ENCODE measurements at places on chromosomes 2 and 18. TPM values are rescaled to one million over a fixed set of nuclear protein-coding genes. Genes with fewer than 3 reads are reported as not detected.

- no peak overlapping the region for H3K27ac ChIP-seq
- H3K4me3 ChIP-seq, result no peak overlapping the region
- H3K4me1 ChIP-seq, result peaks cover 10% of the 10 kb centered on the region
- no peak for DNase-seq
Observed at GRCh38 chr2:149601141-149601796, 13.7 kb upstream of the MMADHC start.

- DNase-seq, result no peak
- H3K4me3 ChIP-seq, result peak overlapping the region; percentile 99
- H3K36me3 ChIP-seq, result peaks cover 14% of the 10 kb centered on the region
- peak overlapping the region; percentile 98 for H3K27ac ChIP-seq
Observed at GRCh38 chr18:35343488-35343935, 708 bp downstream of the ZNF24 start.

- H3K36me3 ChIP-seq, result no peaks in the 10 kb centered on the region
- no peak for DNase-seq
- H3K27ac ChIP-seq, result no peak overlapping the region
- H3K27me3 ChIP-seq, result no peaks in the 10 kb centered on the region
- H3K4me1 ChIP-seq, result no peaks in the 10 kb centered on the region
- no peak overlapping the region for H3K4me3 ChIP-seq
Observed at GRCh38 chr18:2050702-2051201, 520.6 kb downstream of the METTL4 start.

- DNase-seq, result peak; percentile 25
- peaks cover 13% of the 10 kb centered on the region for H3K27me3 ChIP-seq
- peak overlapping the region; percentile 96 for H3K4me3 ChIP-seq
- peak overlapping the region; percentile 95 for H3K27ac ChIP-seq
Observed at GRCh38 chr2:99489063-99489760, 605 bp downstream of the REV1 start.

DNA sequence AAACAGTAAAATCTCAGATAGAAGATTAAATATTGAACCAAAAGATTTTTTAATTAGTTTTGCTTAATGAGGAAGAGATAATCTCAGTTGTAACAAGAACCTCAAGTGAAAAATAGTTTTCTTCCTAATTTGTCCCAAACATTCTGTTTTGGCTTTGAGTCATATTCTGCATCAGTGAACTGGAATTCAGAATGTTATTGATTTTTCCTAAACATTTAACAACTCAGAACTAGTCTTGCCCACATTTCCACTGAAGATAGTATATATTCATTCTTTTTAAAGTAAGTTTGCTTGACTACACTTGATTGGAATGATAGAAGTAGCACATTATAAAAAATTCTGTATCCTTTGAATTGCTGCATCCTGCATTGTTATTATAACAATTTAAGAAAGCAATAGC, 85.7 kb upstream of the UGP2 start:
- H3K27ac ChIP-seq, result no peak overlapping the region
- no peak overlapping the region for H3K4me3 ChIP-seq
- no peaks in the 10 kb centered on the region for H3K27me3 ChIP-seq
- no peak for DNase-seq
- no peaks in the 10 kb centered on the region for H3K4me1 ChIP-seq
- H3K36me3 ChIP-seq, result no peaks in the 10 kb centered on the region

DNA sequence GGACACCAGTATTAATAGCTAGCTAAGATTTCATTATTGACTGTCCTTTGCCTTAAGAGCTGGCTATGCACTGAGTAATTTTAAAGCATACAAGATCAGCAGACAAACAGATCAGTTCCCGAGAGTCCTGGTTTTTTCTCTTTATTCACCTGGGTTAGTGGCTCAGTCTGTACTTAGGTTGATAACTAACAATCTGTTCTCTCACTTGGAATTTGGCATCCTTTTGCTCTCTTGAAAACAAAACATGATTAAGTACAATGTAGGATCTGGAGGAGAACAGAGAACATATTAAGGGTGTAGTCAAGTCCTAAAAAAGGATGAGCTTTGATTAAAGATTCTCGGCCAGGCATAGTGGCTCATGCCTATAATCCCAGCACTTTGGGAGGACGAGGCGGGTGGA, 16.6 kb downstream of the ARPC2 start:
- no peaks in the 10 kb centered on the region for H3K27me3 ChIP-seq
- H3K4me3 ChIP-seq, result no peak overlapping the region
- no peak for DNase-seq

DNA sequence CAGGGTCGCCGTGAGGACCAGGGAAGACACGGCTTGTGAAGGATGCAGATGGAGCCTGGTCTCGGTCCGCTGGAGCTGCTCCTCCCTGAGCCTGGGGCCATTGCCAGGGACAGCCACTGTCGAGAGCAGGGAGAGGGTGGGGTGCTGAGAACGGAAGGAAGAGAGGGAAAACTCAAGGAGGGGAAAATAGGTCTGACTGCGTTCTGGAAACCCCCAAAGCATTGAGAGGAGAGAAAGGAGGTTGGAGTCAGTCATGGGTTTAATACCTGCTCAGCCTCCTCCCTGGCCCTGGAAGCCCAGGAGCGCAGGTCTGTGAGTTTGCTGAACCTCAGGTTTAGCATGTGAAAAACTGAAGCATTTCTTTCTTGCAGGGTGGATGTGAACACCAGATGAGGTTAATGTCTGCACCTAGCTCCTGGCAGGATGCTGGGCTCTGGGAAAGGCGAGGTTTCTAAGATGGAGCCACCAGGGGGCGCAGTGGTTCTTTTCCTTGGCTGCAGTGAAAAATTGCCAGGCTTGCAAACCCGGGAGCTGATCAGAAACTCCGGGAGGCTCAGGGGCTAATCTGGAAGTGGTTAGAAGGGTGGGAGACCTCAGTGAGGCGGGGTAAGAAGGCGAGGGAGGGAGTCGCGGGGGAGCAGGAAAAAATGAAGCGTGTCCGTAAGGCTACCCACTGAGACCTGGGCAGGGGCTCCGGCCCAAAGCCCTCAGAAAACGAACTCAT, 33.6 kb upstream of the RNF149 start:
- peak; percentile 65 for DNase-seq
- no peak overlapping the region for H3K4me3 ChIP-seq
- no peaks in the 10 kb centered on the region for H3K36me3 ChIP-seq
- H3K27me3 ChIP-seq, result no peaks in the 10 kb centered on the region

- peaks cover 29% of the 10 kb centered on the region for H3K4me1 ChIP-seq
- no peak overlapping the region for H3K27ac ChIP-seq
- peaks cover 42% of the 10 kb centered on the region for H3K27me3 ChIP-seq
- no peak overlapping the region for H3K4me3 ChIP-seq
Observed at GRCh38 chr18:58449464-58449863, 179.4 kb downstream of the ALPK2 start.

DNA sequence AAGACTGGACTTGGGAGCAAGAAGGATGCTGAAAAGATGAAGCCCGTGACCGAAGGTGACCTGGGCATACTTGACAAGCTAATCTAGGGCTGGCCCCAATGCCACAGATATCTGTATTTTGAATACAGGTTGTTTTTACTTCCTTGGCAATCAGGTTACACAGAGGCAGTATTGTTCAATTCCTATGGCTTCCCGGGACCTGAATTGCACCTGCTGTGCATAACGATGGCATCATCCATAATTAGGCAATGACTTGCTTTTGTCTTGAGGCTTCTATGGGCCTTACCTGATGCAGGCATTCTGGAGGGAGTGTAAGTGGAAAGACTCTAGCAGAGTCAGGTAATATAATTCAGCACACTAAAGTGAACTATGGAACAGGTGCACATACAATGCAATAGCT, 60.6 kb upstream of the CUL3 start:
- H3K4me3 ChIP-seq, result no peak overlapping the region
- H3K27ac ChIP-seq, result no peak overlapping the region
- no peaks in the 10 kb centered on the region for H3K36me3 ChIP-seq
- H3K4me1 ChIP-seq, result peaks cover 2% of the 10 kb centered on the region

- no peak for DNase-seq
- no peaks in the 10 kb centered on the region for H3K27me3 ChIP-seq
- H3K4me1 ChIP-seq, result no peaks in the 10 kb centered on the region
- no peak overlapping the region for H3K4me3 ChIP-seq
Observed at GRCh38 chr18:36895606-36896005, 66.7 kb downstream of the KIAA1328 start.

- DNase-seq, result no peak
- H3K27ac ChIP-seq, result no peak overlapping the region
- no peaks in the 10 kb centered on the region for H3K27me3 ChIP-seq
Observed at GRCh38 chr2:221999717-222000116, 299.1 kb downstream of the PAX3 start.

- H3K4me1 ChIP-seq, result peaks cover 2% of the 10 kb centered on the region
- H3K27me3 ChIP-seq, result peaks cover 8% of the 10 kb centered on the region
- no peaks in the 10 kb centered on the region for H3K36me3 ChIP-seq
- no peak overlapping the region for H3K4me3 ChIP-seq
- H3K27ac ChIP-seq, result peak overlapping the region; percentile 20
Observed at GRCh38 chr2:26462511-26463243, 15.2 kb downstream of the OTOF start.

DNA sequence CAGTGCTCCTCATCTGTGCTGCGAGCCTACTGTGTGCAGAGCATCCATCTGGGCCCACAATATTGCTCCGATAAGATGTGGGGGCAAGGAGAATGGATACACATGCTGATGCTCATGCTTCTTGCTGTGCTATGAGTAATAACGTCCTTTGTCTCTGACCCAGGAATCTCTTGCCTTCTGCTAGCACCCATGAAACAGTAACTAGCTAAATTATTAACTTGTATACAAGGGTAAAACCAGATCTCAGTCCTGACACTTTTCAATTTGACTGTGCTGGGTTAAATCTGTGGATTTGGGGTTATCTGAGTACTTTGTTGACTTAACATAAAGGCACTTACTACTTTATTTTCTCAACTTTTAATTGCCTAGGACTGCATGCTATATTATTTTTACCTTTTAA, 357.6 kb downstream of the SLC4A3 start:
- H3K27ac ChIP-seq, result no peak overlapping the region
- H3K4me3 ChIP-seq, result no peak overlapping the region
- no peaks in the 10 kb centered on the region for H3K36me3 ChIP-seq
- no peaks in the 10 kb centered on the region for H3K4me1 ChIP-seq

GRCh38 chr2:169822036-169822435, 2.7 kb downstream of the METTL5 start:
- peaks cover 9% of the 10 kb centered on the region for H3K4me1 ChIP-seq
- DNase-seq, result no peak
- peaks cover 15% of the 10 kb centered on the region for H3K36me3 ChIP-seq
- no peak overlapping the region for H3K4me3 ChIP-seq
- no peaks in the 10 kb centered on the region for H3K27me3 ChIP-seq
- H3K27ac ChIP-seq, result no peak overlapping the region

DNA sequence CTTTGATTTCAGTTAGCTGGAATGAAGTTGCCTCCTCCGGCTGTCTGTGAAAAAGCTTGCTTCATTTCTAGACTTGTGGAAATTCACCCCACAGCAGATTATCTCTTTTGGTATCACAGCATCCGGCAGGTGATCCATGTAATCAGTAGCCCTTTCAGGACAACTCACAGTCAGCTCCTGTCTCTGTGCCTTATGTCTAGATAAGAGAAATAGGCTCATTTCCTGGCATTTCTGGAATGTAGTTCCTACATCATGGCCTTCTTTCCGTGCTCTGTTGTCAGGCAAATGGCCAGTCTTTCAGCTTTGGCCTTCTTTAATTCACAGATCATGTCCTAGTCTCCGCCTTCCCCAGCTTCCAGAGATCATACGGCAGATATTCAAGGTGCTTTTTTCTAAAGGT, 455.4 kb downstream of the NUP35 start:
- no peak for DNase-seq
- no peak overlapping the region for H3K4me3 ChIP-seq
- no peaks in the 10 kb centered on the region for H3K4me1 ChIP-seq
- no peaks in the 10 kb centered on the region for H3K27me3 ChIP-seq
- no peaks in the 10 kb centered on the region for H3K36me3 ChIP-seq

GRCh38 chr2:226511311-226511710, 288.3 kb downstream of the IRS1 start:
- no peaks in the 10 kb centered on the region for H3K36me3 ChIP-seq
- no peak for DNase-seq
- no peak overlapping the region for H3K27ac ChIP-seq
- H3K4me1 ChIP-seq, result peaks cover 11% of the 10 kb centered on the region

DNA sequence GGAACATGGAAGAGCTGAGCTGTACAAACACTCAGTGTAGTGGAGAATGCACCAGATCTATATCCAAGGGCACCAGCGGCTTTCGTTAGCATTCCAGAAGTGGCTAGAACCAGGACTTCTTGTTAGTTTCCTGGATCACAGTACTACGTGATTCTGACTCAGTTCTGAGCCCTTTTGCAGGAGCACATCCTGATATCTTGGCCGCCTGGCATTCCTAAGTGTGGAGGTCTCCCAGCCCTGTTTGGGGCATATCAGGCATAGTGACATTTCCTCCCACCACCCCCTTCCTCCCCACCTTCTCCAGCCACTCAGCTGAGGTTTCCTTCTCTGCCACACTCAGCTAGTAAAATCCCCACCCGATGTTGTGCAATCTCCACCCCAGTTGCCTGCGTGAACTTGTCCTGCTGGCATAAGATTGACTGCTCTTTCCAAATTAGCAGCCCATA, 63.4 kb downstream of the BMP10 start:
- H3K27me3 ChIP-seq, result peaks cover 13% of the 10 kb centered on the region
- no peaks in the 10 kb centered on the region for H3K36me3 ChIP-seq
- H3K27ac ChIP-seq, result no peak overlapping the region
- DNase-seq, result no peak
- no peaks in the 10 kb centered on the region for H3K4me1 ChIP-seq

DNA sequence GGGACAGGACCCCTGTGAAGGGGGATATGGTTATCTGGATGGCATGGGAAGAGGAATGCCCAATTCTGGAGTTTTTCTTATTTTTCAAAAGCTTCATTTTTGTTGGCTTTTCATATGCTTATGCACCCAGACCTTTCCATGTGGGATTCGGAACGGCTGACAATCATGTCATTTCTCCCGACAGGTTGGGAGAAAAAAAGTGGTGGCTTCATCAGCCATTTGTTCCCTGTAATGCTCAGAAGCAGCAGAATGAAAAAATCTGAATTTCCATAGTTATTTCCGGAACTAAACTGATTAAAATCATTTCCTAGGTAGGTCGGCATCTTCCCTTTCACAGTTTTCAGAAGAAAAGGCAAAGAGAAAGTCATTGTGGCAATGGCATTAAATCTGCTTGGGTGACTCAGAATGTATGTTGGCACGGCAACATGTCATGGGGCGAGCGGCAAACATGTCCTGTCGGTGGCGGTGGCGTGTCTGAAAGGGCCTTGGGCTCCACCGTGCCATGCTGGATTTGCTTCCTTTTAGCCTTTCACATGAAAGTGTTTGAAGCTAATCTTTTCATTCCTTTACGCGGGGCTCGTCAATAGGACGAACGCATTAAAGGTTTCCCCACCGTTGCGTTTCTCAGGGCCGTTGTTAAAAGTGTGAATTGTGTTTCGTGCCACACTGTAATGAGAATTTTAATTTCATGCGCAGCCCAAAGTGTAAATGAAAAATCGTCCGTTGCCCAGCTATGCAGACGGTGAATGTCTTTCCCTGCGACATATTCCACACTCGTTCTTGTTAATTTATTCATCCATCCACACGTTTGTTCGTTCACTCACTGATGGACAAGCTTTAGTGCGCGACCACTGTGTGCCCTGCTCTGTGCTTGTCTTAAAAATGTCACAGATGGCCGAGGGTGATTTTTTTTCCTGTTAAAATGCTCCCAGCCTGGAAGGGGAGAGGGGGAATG, 18.5 kb downstream of the ACKR3 start:
- H3K36me3 ChIP-seq, result peaks cover 3% of the 10 kb centered on the region
- H3K27ac ChIP-seq, result peak overlapping the region; percentile 66
- H3K4me1 ChIP-seq, result no peaks in the 10 kb centered on the region
- no peak for DNase-seq
- H3K4me3 ChIP-seq, result no peak overlapping the region

Gene SMAD7
- total RNA-seq, result 27.8 TPM

Gene PLGLB2
- 8.3 TPM for total RNA-seq

Gene DAPL1
- not detected for total RNA-seq

Gene RPE
- 47.4 TPM for total RNA-seq

Gene GAL3ST2
- total RNA-seq, result 0.51 TPM

Gene SLC35F6
- total RNA-seq, result 19.9 TPM

Gene CHMP1B
- total RNA-seq, result 48.3 TPM
